ENCODE measurements at places on chromosomes 7 and 10.

DNA sequence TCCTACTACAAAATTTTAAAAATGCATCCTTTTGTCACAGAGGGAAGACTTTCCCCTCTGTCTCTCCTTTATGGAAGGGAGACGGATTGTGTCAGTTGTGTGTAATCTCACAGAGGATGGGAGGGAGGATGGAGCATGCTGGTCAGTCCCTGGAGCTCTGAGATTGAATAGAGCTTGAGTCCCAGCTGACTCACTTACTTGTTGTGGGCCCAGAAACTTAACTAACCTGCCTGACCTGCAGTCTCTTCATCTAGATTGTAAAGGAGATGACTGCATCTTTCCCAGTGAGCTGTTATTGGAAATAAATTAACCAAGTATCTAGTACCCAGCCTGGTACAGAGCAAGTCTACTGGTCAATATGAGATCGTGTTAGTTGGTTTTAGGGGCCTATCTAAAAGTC, 77.9 kb upstream of the ADO start:
- no peak for DNase-seq

- DNase-seq, result no peak
These were observed 125.0 kb downstream of the PRLHR start for GRCh38 chr10:118470470-118470869.

DNA sequence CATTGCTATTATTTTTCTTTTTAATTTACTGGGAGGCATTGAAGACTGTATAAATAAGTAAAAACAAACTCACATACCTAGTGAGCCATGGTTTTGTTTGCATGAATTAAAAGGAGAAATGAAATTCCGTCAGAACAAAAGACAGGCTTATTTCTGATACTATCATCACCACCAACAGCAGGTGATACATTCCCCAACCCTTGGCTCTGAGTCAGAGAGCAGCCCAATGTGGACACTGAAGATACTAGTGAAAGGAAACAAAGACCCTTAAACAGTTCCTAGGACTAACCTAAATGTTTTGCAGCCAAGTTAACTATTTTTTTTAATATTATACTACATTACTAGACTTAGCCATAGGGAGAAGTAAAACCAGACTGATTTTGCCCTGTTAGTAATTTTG, 31.6 kb downstream of the CHRM2 start:
- no peak for DNase-seq

DNA sequence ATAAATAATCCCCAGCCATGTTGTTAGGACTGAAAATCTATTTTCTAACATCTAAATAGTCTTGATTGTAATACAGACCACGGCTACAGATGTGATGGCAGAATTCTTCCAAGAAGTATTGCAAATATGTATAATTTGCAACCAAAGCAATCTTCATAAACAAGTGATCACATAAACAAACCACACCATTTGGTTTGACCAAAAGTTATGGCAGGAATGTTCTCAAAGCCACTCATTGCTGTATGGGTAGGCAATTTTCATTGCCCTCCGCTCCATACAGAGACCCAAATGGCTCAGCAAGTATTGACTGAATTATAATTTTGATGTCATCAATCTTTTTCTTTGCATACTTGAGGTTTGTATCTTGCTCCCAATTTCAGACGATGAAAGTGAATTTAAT, 19.0 kb upstream of the RHOBTB1 start:
- DNase-seq, result no peak

DNA sequence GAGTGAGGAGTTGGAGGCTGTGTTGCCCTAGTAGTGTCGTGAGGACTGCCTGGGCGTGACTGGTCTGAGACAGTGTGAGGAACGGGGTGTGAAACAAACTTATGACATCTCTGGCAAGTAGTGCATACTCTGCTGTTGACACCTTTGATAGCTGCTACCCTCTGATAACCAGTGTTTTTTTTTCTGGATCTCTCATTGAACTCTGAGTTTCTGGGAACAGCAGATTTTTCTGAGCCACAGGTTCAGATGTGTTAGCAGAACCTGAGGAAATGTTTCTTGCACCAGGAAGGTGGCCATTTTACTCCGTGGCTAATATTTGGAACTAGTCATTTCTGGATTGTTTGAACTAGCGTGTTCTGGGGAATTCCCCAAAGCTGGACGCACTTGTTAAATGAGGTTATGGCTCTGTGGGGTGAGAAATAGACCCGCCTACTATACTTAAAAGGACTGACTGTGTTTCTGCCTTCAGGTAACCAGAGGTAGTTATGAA, 52.9 kb downstream of the AUTS2 start:
- DNase-seq, result no peak

All from esophagus squamous epithelium (tissue), 5 donors.